ENCODE measurements at places on chromosomes 3 and 15.

GRCh38 chr3:128338536-128339330, 128.0 kb downstream of the DNAJB8 start:
- no peak for DNase-seq

DNA sequence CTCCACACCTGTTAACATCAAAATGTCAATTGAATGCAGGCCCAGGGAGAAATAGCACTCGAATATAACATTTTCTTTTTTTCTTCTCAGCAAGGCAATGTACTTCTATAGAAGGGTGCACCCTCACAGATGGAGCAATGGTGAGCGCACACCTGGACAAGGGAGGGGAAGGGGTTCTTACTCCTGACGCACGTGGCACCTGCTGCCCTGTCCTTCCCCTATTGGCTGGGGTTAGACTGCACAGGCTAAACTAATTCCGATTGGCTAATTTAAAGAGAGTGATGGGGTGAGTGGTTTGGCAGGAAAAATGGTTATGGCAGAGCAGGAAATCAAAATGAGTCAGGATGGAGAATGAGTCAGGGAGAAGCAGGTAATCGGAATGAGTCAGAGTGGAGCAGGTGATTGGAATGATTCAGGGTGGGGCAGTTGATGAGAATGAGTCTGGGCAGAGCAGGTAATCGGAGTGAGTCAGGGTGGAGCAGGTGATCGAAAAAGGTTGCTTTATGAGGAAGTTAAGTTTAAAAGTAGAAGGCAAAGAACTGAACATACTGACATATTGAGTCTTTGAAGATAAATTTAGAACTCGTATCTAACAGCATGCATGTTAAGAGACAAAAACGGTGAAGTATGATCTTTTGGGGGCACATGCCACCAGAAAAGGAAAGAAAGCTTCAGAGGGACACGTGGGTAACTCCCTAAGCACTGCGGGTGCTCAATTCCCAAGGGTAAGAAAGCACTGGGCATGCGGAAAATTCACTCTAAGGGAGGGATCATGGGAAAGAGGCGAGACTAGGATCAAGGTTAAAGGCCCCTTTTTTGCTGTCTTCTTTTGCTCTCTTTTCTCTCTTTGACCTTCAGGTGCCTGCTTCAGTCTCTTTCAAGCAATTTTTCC, 72.9 kb upstream of the GALNT15 start:
- DNase-seq = peak; percentile 40

DNA sequence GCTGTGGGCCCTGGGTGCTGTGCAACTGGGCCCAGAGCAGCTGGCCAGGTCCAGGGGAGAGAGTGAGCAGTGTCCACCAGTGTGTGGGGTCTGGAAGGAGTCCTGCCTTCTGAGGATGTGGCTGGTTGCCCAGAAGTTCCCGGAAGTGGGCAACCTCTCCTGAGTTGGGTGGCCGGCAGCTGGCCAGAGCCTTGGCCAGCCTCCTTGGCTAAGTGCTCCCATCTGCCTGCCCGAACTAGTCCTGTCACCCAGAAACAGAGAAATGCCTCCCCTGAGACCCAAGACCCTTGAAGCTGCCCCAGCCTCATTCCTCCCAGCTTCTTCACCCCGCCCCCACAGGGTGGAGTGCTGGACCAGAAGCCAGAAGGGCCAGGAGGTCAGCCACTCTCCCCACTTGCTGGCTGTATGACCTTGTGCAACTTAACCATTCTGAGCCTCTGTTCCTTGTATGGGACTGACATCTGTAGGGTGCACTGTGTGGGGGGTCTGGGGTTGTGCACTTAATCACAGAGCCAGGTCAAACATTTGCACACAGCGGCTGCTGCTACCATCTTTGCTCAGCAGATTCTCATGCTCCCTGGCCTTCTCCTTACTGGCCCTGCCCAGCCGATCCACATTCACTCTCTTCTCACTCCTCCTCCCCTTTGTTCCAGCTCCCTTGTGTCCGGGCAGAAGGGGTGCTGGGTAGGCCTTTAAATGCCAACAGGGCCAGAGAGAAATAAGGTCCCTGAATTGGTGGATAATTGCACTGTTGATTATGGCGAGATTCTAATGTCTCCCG, 7.5 kb upstream of the ALAS1 start:
- no peak for DNase-seq

DNA sequence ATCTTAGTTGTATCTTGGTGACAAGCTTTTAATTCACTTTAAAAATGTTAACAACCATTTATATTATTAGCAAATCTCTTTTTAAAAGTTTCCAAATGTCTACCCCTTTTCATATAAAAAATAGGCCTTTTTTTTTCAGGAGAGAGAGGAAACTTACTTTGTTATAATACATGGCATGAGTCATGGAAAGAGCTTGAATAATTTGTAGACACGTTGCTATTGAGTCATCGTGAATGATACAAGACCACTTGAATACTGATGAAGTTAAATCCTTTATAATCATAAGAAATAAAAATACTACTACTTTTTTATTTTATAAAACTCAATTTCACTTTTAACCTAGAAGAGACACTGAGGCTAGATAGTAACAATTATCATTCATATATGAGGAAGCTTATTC, 70.3 kb upstream of the BBX start:
- DNase-seq = peak; percentile 44

DNA sequence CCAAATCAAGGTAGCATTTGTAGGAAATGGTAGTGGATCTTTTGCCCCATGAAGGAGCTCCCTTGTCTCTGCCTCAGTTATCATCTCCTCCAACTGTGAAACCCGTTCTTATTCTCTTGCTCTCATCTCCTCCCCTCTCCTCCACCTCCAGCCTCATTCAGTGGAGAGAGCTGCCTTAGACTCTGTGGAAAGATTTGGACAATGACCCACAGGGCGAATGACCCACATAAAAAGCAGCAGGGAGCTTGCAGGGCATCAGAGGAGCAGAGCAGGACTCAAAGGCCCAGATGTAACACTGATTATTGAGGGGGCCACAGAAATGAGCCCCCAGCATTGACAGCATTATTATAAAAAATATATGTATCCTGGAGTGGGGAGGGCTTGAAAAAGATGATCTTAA, 641.1 kb upstream of the CFAP20DC start:
- DNase-seq = no peak

DNA sequence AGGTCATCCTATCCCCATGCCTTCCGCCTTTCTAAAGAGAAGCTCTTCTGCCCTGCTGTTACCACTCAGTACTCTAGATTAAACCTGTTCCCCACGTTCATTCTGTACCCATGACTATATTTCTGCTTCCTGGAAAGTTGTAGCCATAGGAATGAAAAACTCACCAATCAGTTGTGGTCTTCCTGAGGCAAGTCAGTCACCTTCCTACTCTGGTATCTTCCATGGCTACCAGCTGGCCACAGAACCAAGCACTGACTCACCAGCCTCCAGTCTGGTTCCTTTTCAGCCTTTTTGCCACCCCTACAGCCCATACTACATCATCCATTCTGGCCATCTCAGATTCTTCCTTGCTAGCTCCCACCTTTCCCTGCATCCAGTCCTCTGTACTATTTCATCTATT, 46.4 kb downstream of the TMEM44 start:
- no peak for DNase-seq

- no peak for DNase-seq
These were observed 232.7 kb downstream of the IGSF11 start for GRCh38 chr3:118801899-118802298.

- DNase-seq = no peak
These were observed 21.1 kb downstream of the ANXA2 start for GRCh38 chr15:60376677-60377095.

DNA sequence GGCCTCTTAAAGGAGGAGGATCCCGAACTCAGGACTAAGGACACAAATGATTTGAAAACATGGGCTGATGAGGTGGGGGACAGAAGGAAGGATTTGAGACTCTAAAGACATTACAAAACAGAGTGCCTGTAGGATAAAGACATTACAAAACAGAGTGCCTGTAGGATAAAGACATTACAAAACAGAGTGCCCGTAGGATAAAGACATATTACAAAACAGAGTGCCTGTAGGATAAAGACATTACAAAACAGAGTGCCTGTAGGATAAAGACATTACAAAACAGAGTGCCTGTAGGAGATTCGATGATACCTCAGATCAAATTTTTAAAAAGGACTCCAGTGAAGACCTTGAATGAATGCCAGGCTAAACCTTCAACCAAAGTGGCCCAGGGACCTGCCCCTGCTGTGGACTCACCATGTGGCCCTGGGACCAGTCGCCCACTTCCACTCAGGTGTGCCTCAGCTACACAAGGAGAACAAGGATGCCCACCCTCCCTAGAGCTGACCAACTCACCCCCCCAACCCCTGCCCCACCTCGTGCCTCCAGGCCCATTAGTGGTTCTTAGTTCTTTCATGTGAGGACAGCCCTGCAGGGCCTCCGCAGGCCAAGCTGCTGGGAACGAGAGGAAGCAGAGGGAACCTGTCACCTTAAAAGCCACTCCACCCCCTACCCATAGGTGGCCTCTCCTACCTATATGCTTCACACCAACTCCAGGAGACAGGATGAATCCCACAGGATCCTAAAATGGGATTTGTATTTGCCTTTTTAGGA, 59.8 kb downstream of the SH3BP5 start:
- no peak for DNase-seq

GRCh38 chr15:74196175-74196574, 6.4 kb downstream of the STRA6 start:
- DNase-seq = peak; percentile 77

DNA sequence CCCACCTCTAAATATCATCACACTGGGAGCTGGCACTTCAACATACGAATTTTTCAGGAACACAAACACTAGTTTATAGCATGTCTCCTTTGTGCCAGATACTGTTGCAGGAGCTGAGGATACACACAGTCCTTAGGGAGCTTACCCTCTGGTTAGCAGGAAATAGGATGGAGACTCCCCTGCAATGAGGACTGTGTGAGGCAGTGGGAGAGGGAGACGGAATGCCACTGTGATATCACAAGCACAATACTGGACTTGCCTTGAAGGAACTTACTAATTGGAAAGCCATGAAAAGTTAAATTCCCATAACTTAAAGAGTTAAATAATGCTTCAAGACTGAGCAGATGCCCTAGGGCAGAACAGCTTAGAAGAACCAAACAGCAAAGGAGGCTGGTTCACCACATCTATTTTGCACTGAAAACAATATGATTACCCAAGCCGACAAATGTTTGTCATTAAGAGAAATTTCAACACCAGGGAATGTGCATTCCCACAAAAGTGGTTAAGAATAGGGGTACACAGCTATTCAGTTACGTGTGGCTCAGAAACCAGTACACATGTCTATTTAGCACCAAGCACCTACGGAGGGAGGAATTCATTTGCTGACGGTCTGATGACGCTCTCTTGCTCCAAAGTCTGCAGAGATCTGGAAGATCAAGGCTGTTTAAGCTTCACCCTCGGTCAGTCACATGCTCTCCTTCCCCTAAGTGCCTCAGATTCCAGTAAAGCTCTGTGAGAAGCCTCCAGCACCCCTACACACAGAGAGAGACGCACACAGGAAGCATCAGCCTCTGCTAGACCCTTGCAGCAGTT, 5.2 kb downstream of the TBC1D2B start:
- DNase-seq = peak; percentile 100

DNA sequence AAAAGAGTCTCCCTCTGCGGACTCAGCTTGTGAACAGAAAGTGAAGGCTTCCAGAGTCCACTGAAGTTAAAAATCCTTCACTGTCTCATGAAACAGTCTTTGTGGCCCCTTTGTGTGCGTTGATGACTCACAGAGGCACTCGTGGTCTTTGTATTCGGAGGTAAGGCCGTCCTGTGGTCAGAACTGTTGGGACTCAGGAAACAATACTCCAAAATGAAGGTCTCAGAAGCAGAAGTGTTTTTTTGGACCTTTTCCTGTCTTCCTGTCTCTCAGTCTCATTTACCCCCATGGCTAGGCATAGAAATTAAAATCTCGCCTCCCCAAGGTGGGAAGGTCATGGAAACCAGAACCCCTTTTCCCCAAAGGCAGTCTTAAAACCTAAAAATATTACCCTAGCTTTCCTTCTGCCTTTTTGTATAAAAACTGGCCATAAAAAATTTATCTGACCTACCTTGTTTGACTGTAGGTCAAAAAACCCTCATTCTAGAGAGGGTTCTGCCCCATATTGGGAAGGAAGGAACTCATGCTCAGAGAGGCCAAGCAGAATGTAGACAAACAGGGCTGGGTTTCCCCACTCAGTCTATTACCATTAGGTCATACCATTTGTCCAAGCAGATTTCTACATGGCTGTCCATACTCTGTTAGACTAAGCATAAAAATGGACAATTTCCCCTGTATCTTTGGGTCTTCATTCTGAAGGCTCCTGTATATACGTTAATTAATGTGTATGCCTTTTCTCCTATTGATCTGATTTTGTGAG, 19.1 kb upstream of the EPB42 start:
- DNase-seq = no peak

DNA sequence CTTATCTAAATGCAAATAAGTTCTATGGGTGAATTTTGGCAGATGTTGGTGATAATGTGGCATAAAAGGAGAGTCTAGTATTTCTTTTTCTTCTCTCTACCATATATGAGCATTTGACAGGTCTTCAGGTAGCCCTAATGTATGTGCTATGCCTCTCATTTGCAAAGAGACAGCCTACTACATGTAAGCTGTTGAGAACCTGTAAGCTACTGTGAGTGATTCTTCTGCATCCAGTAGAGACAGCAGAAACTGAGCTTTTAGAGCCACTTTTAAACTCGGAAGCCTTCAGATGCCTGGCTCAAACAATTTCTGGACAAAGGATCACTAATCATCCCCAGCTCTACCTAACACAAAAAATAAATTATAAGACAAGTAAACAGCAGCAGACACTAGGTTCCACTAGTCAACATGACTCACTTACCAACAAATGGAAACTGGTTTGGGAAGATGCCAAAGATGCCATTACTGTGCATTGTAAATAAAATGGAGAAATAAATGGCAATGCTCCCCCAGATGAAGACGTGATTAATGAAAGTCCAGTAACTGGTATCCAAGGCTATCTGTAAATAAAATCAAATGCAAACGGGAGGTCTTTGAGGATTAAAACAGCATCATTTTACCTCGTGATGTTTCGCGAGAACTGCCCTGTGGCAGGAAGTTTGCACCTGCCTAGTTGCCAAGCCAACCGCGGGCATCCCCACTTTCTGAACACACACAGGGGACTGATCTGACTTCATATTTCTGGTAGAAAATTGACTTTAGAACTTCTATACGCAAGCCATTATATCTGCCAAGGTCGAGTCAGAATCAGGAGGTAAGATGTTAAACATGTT, 245.3 kb downstream of the DTWD1 start:
- DNase-seq = no peak

DNA sequence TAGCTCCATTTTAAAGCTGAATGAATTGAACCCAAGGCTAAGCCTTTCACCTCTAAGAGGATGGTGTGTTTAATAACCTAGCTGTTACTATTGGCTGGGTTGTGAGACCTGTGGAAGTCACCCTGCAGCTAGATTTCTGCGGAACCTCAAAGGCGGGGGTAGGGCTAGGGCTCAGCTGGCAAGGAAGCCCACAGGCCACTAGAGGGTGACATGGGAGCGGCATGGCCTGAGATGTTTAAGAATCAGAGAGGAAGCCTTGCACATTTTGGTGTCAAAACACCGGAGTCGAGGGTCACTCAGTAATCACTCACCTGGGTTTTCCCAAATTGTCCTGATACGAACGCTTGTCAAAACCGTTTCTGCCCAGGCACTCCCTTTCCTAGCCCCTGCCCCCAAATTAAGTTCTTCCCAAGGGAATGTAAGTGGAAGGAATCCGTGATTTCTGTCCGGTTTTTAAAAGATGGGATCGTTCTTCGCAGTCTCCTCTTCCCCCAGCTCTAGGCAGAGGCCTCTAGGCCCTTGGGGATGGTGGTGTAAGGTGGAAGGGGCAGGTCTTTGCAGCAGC, 3.8 kb upstream of the ACAD9 start:
- no peak for DNase-seq
